ENCODE measurements at places on chromosomes 16 and 17. TPM values are rescaled to one million over a fixed set of nuclear protein-coding genes. Genes with fewer than 3 reads are reported as not detected.

Gene CACNG4
- total RNA-seq: not detected

Gene C17orf67
- total RNA-seq: 0.35 TPM

Gene C17orf50
- not detected for total RNA-seq

Gene CCL2
- total RNA-seq: 14.7 TPM

Gene ITGAD
- total RNA-seq: not detected

Gene CDH1
- total RNA-seq: not detected

Gene SCNN1G
- not detected for total RNA-seq
